ENCODE measurements at places on chromosomes 3 and 15. TPM values are rescaled to one million over a fixed set of nuclear protein-coding genes. Genes with fewer than 3 reads are reported as not detected.

CHRFAM7A gene
- total RNA-seq = under 0.01 TPM

PLSCR2 gene
- total RNA-seq = not detected

ZMYND10 gene
- total RNA-seq = 0.97 TPM

GASK1A gene
- total RNA-seq = 0.32 TPM

PLSCR4 gene
- 13.5 TPM for total RNA-seq

GP5 gene
- total RNA-seq = not detected

SLC9C1 gene
- total RNA-seq = not detected
